Activated CD4-positive, alpha-beta memory T cell treated with anti-CD3 and anti-CD28 coated beads for 36 hours (primary cell): ENCODE measurements at places on chromosomes 11 and 22.

- H3K36me3 ChIP-seq: no peaks in the 10 kb centered on the region
- no peak overlapping the region for H3K27ac ChIP-seq
- no peaks in the 10 kb centered on the region for H3K27me3 ChIP-seq
- H3K4me3 ChIP-seq: no peak overlapping the region
- H3K4me1 ChIP-seq: no peaks in the 10 kb centered on the region
- DNase-seq: no peak
These were observed 92.4 kb upstream of the NOX4 start for GRCh38 chr11:89583580-89583979.

DNA sequence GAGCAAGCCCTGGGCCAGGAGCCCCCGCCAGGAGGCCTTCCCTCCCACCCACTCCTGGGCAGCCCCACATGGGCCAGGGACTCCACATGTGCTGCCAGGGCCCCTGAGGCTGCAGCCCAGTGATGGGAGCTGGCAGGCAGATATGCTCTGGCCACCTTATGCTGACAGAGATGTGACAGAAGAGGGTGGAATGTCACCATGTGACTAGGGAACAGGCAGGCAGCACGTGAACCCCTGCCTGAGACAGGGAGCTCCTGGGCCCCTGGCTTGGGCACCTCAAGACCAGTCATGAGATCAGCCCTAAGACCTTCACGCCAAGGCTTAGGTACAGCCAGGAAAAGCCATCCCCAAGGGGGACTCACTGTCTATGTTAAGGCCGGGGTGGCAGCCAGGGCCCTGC, 9.1 kb downstream of the PRODH start:
- DNase-seq: no peak
- H3K27ac ChIP-seq: no peak overlapping the region
- H3K27me3 ChIP-seq: no peaks in the 10 kb centered on the region
- no peaks in the 10 kb centered on the region for H3K36me3 ChIP-seq

- peaks cover 2% of the 10 kb centered on the region for H3K36me3 ChIP-seq
- DNase-seq: no peak
- H3K27ac ChIP-seq: no peak overlapping the region
- H3K4me1 ChIP-seq: peaks cover 10% of the 10 kb centered on the region
- H3K27me3 ChIP-seq: no peaks in the 10 kb centered on the region
These were observed 1.6 kb downstream of the PPM1F start for GRCh38 chr22:21951062-21951461.

GRCh38 chr11:12215181-12215593, 104.8 kb downstream of the MICAL2 start:
- H3K4me3 ChIP-seq: no peak overlapping the region
- no peak for DNase-seq
- H3K36me3 ChIP-seq: peaks cover 66% of the 10 kb centered on the region
- H3K27ac ChIP-seq: no peak overlapping the region

- H3K27ac ChIP-seq: no peak overlapping the region
- H3K27me3 ChIP-seq: peaks cover 28% of the 10 kb centered on the region
- peak; percentile 36 for DNase-seq
- H3K36me3 ChIP-seq: no peaks in the 10 kb centered on the region
- no peak overlapping the region for H3K4me3 ChIP-seq
These were observed 8.5 kb downstream of the YPEL4 start for GRCh38 chr11:57641011-57641807.

GRCh38 chr11:76444065-76444383, 794 bp upstream of the EMSY start:
- H3K4me1 ChIP-seq: peaks cover 29% of the 10 kb centered on the region
- no peak for DNase-seq
- peak overlapping the region; percentile 98 for H3K4me3 ChIP-seq

- H3K27me3 ChIP-seq: no peaks in the 10 kb centered on the region
- no peak for DNase-seq
- H3K4me1 ChIP-seq: peaks cover 71% of the 10 kb centered on the region
- no peak overlapping the region for H3K4me3 ChIP-seq
These were observed 127.9 kb upstream of the MTMR2 start for GRCh38 chr11:96051820-96052219.

GRCh38 chr11:133778161-133778560, 67.2 kb downstream of the SPATA19 start:
- peaks cover 3% of the 10 kb centered on the region for H3K27me3 ChIP-seq
- no peak overlapping the region for H3K4me3 ChIP-seq
- DNase-seq: no peak
- no peaks in the 10 kb centered on the region for H3K36me3 ChIP-seq
- H3K4me1 ChIP-seq: no peaks in the 10 kb centered on the region
- H3K27ac ChIP-seq: no peak overlapping the region

GRCh38 chr22:37802310-37803194, 5.2 kb upstream of the GCAT start:
- H3K27ac ChIP-seq: no peak overlapping the region
- DNase-seq: peak; percentile 43
- H3K27me3 ChIP-seq: peaks cover 34% of the 10 kb centered on the region
- no peaks in the 10 kb centered on the region for H3K36me3 ChIP-seq
- peak overlapping the region; percentile 43 for H3K4me3 ChIP-seq

DNA sequence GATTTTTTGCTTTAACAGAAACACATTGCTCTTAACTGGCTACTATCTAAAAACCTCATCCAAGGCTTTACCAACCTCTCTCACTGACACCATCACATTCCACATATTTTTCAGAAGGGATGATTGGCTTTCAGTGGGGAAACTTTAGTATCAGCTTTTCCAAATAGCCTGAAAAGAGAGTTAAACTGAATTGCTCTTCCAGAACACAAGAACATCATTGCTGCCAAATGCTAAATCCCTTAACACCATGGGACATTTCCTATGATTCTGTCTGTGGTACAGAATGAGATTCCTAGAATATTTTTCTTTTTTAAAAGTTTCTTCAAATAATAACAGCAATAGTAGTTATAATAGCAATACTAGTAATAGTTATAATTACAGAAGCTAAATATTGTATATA, 45.4 kb downstream of the SOX6 start:
- DNase-seq: no peak
- no peaks in the 10 kb centered on the region for H3K4me1 ChIP-seq
- no peaks in the 10 kb centered on the region for H3K36me3 ChIP-seq
- no peaks in the 10 kb centered on the region for H3K27me3 ChIP-seq
- H3K4me3 ChIP-seq: no peak overlapping the region

DNA sequence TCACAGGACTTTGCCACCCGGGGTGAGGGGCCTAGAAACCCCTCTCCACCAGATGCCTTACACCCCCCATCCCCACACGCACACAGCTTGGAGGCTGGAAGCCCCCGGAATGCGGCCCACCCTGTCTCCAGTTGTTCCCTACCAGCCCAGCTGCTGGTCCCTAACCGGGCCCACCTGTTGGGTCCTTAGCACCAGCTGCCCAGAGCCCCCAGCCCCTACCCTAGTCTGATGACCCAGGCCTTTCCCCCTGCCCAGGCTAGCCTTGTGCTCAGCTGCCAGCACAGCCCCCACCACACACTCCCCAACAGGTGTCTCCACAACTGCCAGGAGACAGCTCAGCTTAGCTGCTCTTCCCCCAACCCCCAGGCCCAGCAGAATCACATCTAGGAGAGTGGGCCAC, 67.1 kb downstream of the CDKN1C start:
- DNase-seq: no peak
- H3K27me3 ChIP-seq: no peaks in the 10 kb centered on the region
- H3K4me1 ChIP-seq: no peaks in the 10 kb centered on the region
- H3K27ac ChIP-seq: no peak overlapping the region
- no peak overlapping the region for H3K4me3 ChIP-seq

- no peak overlapping the region for H3K27ac ChIP-seq
- no peaks in the 10 kb centered on the region for H3K4me1 ChIP-seq
- H3K36me3 ChIP-seq: peaks cover 6% of the 10 kb centered on the region
- no peaks in the 10 kb centered on the region for H3K27me3 ChIP-seq
- DNase-seq: no peak
- H3K4me3 ChIP-seq: no peak overlapping the region
These were observed 391.5 kb downstream of the TBC1D22A start for GRCh38 chr22:47153854-47154525.

- no peak overlapping the region for H3K27ac ChIP-seq
- no peak overlapping the region for H3K4me3 ChIP-seq
- no peaks in the 10 kb centered on the region for H3K4me1 ChIP-seq
- no peaks in the 10 kb centered on the region for H3K27me3 ChIP-seq
These were observed 568.5 kb downstream of the KCNA4 start for GRCh38 chr11:29448246-29448877.

GRCh38 chr11:34242037-34242625, 115.7 kb downstream of the ABTB2 start:
- H3K4me3 ChIP-seq: no peak overlapping the region
- no peak overlapping the region for H3K27ac ChIP-seq
- no peak for DNase-seq
- H3K4me1 ChIP-seq: peaks cover 57% of the 10 kb centered on the region

GRCh38 chr11:76747153-76747914, 35.8 kb upstream of the TSKU start:
- H3K36me3 ChIP-seq: no peaks in the 10 kb centered on the region
- no peak overlapping the region for H3K4me3 ChIP-seq
- no peaks in the 10 kb centered on the region for H3K4me1 ChIP-seq

GRCh38 chr22:20779818-20780158, 5.9 kb downstream of the SERPIND1 start:
- peaks cover 9% of the 10 kb centered on the region for H3K36me3 ChIP-seq
- no peak for DNase-seq
- no peaks in the 10 kb centered on the region for H3K27me3 ChIP-seq

GRCh38 chr11:74749127-74749964, 697 bp downstream of the RNF169 start:
- peak; percentile 64 for DNase-seq
- H3K4me3 ChIP-seq: peak overlapping the region; percentile 91
- H3K4me1 ChIP-seq: peaks cover 40% of the 10 kb centered on the region
- peaks cover 2% of the 10 kb centered on the region for H3K36me3 ChIP-seq

DNA sequence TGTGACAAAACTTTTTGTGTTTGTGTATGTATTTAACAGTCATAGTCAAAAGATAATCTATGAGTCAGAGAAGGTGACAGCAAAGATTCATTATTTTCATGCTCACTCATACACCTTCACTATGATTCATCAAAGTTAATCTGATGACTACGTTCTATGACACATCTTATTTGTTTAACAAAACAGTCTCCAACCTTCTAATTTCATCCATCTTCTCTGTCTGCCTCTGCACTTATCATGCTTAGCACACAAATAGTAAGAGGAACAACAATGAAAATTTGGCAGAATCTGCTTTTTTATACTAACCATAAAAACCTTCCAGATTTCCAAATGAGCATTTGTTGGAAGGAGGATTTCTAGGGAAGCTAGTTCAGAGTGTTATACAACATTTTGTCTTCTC, 568.9 kb downstream of the LUZP2 start:
- no peaks in the 10 kb centered on the region for H3K4me1 ChIP-seq
- DNase-seq: no peak
- H3K36me3 ChIP-seq: no peaks in the 10 kb centered on the region
- no peak overlapping the region for H3K4me3 ChIP-seq
- H3K27me3 ChIP-seq: no peaks in the 10 kb centered on the region
- no peak overlapping the region for H3K27ac ChIP-seq

GRCh38 chr11:3231851-3232744, at the start of gene MRGPRE:
TSS of gene MRGPRE (minus strand) at chr11:3232417. CDS start at chr11:3228799, 3,618 bp downstream.
- no peak within 1 kb of the TSS for H3K27ac ChIP-seq
- H3K27me3 ChIP-seq: peaks cover 2% of the 10 kb centered on the region
- H3K36me3 ChIP-seq: no peaks in the 10 kb centered on the region
- H3K4me1 ChIP-seq: no peaks in the 10 kb centered on the region

DNA sequence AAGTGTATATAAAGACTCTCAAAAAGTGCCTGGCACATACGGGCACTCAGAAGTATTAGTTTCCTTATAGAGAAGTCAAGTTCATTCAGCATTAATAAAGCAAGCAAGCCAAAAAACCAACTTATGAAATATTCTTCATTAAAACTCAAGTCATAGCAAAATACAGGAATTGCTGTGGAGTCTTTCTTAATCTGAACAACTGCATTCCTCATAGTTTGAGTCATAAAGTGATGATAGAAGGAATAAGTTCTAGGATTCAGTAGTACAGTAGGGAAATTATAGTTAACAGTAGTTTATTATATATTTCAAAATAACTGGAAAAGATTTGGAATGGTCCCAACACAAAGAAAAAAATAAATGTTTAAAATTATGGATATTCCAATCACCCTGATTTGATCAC, 200.3 kb downstream of the C11orf91 start:
- no peaks in the 10 kb centered on the region for H3K4me1 ChIP-seq
- no peaks in the 10 kb centered on the region for H3K36me3 ChIP-seq
- DNase-seq: no peak
- H3K4me3 ChIP-seq: no peak overlapping the region
- peaks cover 5% of the 10 kb centered on the region for H3K27me3 ChIP-seq

- no peak overlapping the region for H3K4me3 ChIP-seq
- no peak for DNase-seq
- H3K4me1 ChIP-seq: no peaks in the 10 kb centered on the region
These were observed 90.0 kb downstream of the IGLL5 start for GRCh38 chr22:22977479-22978200.

- peaks cover 8% of the 10 kb centered on the region for H3K4me1 ChIP-seq
- H3K4me3 ChIP-seq: peak overlapping the region; percentile 64
- no peaks in the 10 kb centered on the region for H3K36me3 ChIP-seq
- H3K27me3 ChIP-seq: no peaks in the 10 kb centered on the region
- peak; percentile 81 for DNase-seq
- H3K27ac ChIP-seq: no peak overlapping the region
These were observed 650 bp upstream of the MAPK11 start for GRCh38 chr22:50270666-50271394.

DNA sequence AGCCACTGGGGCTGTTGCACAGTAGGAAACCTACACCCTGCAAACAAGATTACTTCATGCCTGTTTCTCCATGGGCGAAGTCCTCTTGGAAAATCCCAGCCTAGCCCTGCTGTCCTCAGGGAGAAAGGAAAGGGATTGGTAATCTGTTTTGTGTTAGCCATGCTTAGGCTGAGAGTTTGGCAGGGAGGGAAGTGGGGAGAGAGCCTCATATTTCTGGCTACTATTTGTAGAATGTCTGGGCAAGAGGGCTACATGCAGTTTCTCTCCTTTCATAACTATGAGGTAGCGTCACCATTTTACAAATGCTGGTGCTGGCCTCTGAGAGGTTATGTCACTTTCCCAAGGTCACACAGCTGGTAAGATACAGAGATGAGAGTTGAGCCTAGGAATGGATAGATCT, 737 bp upstream of the MFRP start:
- no peaks in the 10 kb centered on the region for H3K36me3 ChIP-seq
- H3K27ac ChIP-seq: no peak overlapping the region
- DNase-seq: no peak

DNA sequence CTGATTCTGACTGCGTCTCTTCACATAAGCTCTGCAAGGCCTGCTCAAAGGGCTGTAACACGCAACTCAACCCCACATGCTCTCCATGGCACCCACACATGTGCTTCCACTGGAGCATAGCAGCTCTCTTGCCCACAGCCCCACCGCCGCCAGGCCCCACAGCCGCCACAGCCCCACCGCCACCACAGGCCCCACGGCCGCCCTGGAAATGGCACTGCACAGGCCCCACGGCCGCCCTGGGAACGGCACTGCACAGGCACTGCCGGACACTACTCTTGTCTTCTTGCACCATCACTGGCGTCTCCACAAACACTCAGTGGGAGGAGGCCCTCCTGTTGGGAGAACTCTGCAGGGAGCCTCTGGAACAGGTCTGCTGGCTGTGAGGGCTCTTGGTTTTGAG, 8.6 kb downstream of the MOB2 start:
- peaks cover 9% of the 10 kb centered on the region for H3K36me3 ChIP-seq
- no peaks in the 10 kb centered on the region for H3K4me1 ChIP-seq
